Hematopoietic multipotent progenitor cell treated with erythropoietin and hydrocortisone succinate and interleukin-3 and kit ligand, for 17 days (in vitro differentiated cells): ENCODE measurements at places on chromosomes 5 and 9.

DNA sequence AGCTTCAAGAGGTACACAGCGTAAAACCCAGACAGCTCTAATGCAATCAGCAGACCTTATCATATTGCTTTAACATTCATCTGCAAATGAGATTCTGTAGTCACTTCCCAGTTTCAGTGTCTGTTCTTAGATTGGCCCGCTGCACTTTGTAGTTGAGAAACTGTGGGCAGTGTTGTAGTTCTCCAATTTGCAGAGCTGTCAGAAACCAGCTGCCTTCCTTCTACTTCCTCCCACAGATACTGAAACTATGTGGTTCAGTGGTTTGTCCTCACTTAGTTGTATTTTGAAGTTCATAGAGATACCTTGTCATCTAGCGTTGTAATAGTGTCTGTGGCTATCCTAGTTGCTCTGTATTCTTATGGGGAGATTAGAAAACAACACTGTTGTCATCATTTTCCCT is 39.6 kb upstream of the TRIM36 start:
- DNase-seq = no peak

DNA sequence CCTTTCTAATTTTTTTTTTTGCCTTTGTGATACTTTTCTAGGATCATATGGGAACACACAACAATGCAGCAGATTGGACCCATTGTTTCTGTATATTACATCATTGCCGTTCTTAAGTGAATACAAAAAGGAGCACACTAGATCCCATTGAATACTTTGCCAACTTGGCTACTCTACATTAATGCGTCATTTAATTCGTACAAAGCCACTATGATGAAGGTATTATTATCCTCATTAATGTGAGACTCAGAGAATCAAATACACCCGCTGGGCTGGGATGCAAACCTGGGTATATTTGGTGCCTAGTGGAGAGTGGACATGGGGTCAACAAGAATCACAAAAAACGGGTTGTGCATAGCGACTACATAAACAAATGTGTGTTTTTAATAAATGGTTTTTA is 31.9 kb downstream of the OR2K2 start:
- DNase-seq = no peak

DNA sequence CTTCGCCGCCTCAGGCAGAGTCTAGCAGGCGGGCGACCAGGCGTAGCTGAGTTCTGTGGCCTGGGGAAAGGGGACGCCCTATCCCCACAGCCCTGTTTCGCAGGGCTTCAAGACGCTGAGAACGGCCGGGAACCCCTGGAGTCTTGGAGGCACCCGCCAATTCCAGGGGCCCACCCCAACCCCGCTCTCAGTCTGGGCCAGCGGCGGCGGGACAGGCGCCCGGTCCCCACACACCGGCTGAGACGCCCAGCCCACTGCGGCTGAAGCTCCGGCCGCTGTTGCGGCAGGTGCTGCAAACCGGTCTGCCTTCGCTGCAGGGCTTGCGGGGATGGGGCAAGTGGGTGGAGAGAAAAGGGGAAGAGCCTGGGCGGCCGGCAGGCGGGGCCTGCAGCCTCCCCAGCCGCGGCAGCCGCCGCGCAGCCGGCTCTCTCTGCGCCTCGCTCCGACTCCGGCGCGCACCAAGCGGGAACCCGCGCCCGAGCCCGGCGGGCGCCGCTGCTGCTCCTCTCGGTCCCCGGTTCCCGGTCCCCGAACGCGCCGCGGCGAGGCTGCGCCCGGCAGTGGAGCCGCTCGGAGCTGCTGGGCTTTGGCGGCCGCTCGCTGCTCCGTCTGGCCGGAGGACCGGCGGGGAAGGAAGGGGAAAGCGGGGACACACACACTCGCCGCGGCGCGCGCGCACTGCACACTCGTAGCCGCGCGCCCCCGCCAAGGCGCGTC is at the start of gene PIP5K1B:
TSS of gene PIP5K1B (plus strand) at position 427 of the 717 bp plus-strand sequence. CDS start 117,375 bp downstream, outside the sequence.
- peak; percentile 79 for DNase-seq

DNA sequence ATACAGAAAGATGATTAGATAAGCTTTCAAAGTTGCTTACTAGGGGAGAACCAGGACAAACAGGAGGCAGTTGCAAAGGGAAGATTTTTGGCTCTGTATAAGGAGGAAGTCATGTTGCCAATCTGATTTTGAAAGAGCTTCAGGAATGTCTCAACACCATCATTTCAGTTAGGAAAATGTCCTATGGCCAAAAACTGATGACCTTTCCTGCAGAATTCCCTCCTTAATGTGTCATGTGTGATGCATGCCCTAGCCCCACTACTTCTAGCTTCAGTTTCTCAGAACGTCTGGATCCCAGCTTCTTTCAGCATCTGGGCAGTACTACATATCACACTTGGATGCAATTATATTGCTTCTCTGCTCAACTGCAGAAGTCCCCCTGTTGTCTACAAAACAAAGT is 211.5 kb upstream of the NREP start:
- DNase-seq = no peak

- no peak for DNase-seq
Measured at GRCh38 chr5:171137768-171138525, 171.1 kb upstream of the TLX3 start.

DNA sequence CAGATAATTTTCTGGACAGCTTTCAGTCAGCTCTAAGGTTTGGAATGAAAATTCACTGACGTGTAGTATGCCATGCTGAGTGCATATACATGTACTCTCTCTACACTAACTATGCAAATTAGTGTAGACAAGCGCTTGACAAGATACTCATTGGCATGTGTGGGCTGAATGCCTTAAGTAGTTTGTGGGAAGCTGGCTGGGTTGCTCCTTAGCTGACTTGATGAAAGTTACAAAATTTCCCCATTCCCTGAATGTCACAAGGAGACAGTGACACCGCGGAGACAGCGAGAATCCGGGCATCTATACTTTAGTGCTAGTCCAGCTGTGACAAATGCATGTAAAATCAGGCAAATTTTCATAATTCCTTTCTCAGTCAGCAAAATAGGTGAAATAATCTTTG is 51.6 kb upstream of the C5orf46 start:
- DNase-seq = no peak

GRCh38 chr5:173498739-173499470 is 117.5 kb downstream of the BOD1 start:
- no peak for DNase-seq

- no peak for DNase-seq
Measured at GRCh38 chr9:129776938-129777768, 24.3 kb upstream of the PTGES start.

DNA sequence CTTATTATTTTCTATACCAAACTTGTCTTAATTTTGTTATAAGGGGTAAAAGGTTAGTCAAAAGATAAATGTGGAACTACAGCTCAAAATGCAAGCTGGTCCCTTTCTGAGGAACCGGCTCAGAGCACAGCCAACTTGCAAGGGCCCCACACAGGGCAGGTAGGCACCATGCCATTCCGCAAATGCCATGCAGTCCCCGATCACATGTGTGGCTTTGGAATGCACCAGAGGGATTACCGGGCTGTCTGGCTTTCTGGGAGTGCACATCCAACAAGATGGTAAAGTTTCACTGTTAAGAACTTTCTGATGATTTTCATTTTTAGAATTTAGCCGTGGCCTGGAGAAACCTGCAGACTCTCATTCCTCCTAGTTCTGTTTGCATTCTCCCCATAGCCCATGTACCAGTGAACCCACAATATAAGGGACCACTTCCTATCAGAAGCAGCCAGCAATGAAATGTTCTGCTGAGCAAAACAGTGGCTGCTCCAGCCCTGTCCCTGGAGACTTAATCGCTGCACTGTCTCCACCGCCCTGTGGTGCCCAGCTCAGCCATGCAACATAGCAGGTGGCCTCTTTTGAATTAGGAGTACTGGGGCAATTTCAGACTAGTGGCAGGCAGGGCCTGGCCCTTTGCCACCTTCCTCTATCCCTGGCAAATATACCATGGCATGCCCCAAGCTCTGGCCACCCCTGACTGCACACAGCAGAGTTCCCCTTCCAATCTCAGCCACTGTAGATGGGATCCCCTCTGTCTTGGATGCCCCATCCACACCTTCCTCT is 11.4 kb downstream of the SHB start:
- no peak for DNase-seq

GRCh38 chr9:110995420-110996340 is 42.6 kb downstream of the LPAR1 start:
- no peak for DNase-seq

- peak; percentile 67 for DNase-seq
Measured at GRCh38 chr9:33517373-33517772, 6.7 kb upstream of the ANKRD18B start.
